ENCODE measurements at places on chromosomes 2 and 18.

GRCh38 chr2:182631299-182631698 lies 84.8 kb upstream of the DNAJC10 start:
- DNase-seq: no peak

DNA sequence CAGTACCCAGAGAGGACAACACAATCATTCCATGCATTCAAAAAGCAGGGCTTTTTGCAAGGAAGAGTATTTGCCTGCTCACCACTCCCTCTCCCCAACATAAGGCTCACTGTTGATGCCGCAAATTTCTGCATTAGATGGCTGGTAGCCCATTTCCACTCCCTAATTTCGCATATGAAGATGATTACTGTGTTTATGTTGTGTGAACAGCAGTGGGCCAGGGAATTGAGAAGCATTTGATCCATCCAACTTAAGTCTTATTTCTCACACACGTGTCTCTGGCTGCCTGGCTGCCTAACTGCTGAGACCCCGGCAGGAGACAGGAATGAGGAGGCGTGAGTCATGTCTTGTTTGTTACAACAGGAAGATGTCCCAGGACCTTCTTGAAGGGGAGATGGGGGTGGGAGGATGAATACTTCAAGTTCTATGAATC lies 294.1 kb downstream of the ALK start:
- DNase-seq: no peak

DNA sequence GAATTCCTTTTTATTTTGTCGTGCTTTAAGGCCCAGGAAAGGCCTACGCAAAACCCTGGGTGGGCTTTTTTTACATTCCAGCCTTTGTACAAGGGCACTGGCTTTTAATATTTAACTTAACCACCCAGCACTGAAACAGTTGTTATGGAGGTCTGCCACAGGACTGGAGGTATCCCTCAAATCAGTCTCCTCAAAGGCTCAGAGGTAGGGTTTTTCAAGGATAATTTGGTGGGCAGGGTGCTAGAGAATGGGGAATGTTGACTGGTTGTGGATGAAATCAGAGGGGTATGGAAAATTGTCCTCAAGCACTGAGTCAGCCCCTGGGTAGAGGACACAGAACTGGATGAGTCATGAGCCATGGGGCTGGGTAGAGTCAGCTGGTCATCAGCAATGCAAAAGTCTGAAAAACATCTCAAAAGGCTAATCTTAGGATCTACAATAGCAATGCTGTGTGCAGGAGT lies 443.1 kb downstream of the THSD7B start:
- DNase-seq: no peak

- DNase-seq: no peak
Measured at GRCh38 chr2:19426941-19427340, 68.5 kb upstream of the OSR1 start.

- DNase-seq: no peak
Measured at GRCh38 chr2:80548469-80548868, 243.9 kb upstream of the LRRTM1 start.

GRCh38 chr2:45390861-45391260 lies 220.2 kb downstream of the SRBD1 start:
- DNase-seq: no peak

DNA sequence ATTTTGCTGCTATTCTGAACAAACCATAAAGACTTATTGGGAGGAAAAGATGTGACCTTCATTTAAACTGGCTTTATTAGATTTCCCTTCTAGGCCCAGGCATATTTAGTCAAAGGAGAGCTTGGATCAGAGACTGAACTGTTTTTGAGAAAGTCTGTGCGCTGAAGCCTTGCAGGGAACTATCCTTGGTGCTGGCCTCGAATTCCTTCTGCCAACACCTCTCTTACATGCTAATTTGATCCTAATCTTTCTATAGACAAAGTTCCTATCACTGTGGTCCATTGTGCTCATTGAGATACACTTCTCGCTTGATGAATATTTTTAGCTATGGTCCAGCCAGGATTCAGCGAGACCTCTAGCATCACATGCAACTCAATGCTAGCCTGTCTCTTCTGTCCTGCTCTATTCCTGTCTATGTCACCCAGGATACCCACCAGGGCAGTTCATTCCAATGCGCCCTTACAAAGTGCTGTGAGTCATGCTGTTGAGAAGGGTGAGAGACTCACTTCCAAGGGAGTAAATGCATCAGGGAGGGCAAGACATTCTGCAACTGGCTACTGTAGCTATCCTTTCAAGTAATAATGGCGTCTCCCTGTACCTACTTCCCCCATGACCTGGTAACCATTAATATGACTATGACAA lies 356.7 kb upstream of the LYPD1 start:
- DNase-seq: no peak

DNA sequence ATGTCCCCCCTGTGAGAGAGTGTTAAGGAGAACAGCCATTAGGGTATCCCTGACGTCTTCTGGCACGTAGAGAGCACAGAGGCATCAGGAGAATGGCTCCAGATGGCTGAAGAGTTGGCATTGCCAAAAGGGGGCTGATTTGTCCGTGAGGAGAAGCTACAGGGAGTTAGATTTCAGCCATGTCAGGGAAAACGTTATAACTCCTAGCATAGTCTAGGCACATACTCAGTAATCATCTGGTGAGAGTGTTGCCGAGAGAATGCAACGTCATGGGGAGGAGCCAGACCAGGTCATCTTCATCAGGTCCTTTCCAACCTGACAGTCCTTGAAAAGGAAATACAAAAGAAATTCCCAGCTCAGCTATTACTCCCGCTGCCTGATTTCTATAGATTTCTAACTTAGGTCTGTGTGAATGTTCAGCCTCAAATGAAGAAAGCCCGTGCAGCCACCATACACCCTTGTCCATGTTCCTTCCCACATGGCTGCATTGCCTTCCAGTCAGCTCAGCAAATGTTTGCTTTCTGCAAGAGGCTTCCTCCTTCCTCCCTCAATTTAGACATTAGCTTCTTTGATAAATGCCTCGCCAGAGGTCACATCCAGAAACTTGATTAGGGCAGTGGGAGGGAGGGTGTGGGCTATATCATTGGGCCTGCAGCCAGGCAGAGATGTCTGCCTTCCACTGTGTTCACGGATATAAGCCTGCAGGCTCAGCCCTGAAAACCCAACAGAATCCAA lies 93.0 kb downstream of the STPG4 start:
- DNase-seq: no peak

- DNase-seq: peak; percentile 77
Measured at GRCh38 chr2:37615804-37616676, 55.4 kb downstream of the CDC42EP3 start.

- no peak for DNase-seq
Measured at GRCh38 chr2:179818546-179818945, 42.9 kb downstream of the ZNF385B start.

DNA sequence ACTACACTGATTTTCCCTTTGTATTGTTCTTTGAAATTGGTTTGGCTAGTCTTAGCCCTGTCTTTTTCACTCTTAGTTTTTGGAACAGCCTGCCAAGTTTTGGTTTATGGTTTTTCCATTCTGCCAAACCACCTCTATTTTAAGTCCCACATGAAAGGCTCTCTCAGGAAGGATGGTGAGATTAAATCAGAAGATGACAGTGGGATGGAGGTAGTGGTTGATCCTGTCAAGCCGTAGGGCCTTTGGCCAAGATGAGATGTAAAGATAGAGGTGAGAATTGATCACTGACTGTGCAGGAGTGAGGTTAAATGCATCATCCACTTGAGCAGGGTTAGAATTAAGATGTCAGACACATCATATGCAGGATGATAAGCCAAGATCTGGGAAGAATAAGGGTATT lies 948.5 kb downstream of the SLC4A3 start:
- peak; percentile 4 for DNase-seq

GRCh38 chr2:99709229-99709628 lies 219.4 kb upstream of the REV1 start:
- DNase-seq: no peak

DNA sequence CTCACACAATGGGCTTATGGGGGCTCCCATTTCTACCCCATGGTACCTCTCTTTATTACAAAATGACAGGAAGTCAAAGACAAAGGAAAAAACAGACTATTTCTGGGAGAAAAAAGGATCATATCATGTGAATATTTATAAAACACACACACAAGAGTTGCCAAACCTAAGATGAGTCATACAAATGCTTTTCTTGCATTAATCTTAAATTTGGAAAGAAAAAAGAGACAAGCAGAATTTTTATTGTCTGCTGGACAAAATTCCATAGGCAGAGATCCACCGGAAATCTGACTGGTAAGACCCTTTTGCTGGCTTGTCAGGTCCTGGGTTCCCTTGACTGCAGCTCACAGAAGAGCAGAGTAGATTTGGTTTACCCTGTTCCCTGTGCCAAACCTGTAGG lies 1732.3 kb upstream of the PIK3C3 start:
- no peak for DNase-seq

DNA sequence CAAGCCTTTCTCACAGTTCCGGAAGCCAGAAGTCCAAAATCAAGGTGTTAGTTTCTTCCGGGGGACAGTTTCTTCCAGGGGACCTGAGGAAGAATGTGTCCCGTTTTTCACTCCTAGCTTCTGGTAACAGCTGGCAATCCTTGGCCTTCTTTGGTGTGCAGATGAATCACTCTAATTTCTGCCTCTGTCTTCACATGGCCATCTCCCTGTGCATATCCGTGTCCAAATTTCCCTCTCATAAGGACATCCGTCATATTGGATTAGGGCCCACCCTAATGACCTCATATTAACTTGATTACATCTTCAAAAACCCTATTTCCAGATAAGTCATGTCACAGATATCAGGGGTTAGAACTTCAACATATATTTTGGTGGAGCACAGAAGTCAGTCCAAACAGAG lies 141.4 kb downstream of the ZEB2 start:
- no peak for DNase-seq

- peak; percentile 0 for DNase-seq
Measured at GRCh38 chr2:78861546-78861945, 164.0 kb upstream of the REG3G start.

DNA sequence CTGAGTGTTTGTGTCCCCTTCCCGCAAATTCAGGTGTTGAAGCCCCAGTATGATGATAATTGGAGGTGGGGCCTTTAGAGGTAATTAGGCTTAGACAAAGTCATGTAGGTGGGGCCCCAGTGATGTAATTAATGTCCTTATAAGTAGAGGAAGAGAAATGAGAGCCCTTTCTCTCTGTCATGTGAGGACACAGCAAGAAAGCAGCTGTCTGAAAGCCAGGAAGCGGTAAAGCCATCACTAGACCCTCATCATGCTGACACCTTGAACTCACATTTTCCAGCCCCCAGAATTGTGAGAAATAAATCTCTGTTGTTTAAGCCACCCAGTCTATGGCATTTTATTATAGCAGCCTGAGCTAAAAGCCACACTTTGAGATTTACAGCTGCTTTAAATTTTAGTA lies 1580.0 kb downstream of the LRP1B start:
- no peak for DNase-seq

- DNase-seq: no peak
Measured at GRCh38 chr18:50424877-50425690, 50.2 kb downstream of the SKA1 start.

GRCh38 chr2:102109016-102109415 lies 33.5 kb upstream of the IL1R1 start:
- DNase-seq: no peak

GRCh38 chr2:145068509-145068908 lies 548.6 kb upstream of the ZEB2 start:
- DNase-seq: no peak

DNA sequence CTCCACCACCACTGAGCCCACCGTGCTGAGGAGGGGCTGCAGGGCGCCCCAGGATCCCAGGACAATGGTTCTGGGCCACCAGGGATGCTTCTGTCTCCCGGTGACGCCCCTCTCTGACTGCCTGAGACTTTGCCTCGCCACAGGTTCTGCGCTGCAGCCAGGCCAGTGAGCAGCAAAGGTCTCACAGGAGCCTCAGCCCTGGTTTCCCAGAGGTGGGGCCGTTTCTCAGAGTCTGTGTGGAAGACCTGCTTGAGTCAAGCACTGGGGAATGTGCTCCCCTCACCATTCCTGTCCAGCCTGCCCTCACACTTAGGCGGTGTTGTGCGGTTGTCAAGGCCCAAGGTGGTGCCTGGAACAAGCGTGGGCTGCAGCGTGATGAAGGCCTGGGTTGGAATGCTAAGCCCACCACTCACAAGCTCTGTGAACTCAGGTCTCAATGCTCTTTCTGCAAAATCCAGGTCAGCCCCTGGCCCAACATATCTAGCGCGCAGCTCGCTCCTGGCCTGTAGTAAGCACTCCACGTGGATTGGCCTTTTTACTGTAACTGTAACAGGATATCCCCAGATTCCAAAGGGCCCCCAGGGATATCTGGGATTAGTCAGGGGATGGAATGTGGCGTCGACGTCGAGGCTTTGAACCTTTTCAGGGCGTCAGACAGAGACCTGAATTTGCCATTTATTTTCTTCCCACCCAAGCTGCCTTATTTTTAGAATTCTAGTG lies 47.6 kb downstream of the PLB1 start:
- no peak for DNase-seq

GRCh38 chr2:240299710-240300068 lies 135.8 kb upstream of the GPC1 start:
- DNase-seq: no peak

GRCh38 chr18:21650311-21650710 lies 38.2 kb downstream of the SNRPD1 start:
- no peak for DNase-seq

GRCh38 chr2:219060821-219061791 lies at the start of gene IHH:
TSS of gene IHH (minus strand) at chr2:219060921. CDS start at chr2:219060467, 454 bp downstream.
- DNase-seq: no peak

- DNase-seq: no peak
Measured at GRCh38 chr2:158270536-158270935, 168.9 kb downstream of the UPP2 start.

DNA sequence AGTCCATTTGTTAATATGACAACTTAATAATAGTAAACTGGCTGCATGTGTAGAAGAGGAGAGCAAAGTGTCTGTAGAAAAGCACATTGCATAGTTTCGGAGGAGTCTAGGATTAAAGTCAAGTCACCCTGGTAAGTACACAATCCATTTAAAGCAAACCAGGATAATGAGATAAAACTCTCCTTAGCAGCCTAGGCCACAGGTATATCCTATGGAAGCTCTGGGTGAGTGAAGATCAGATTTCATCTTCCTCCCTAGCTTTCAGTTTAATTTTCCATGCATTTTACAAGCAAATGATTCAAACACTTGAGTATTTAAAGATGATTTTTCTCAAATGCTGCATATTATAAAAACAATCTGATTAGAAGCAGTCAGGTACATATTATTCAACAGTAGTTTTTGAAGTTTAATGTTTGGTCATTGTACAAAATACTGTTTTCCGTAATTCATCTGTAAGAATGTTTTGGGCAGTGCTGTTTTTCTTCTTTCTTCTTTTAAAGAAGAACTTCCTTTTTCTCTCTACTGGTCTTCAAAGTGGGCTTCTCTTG lies 10.2 kb downstream of the CERS6 start:
- DNase-seq: no peak

Measured in activated CD4-positive, alpha-beta T cell treated with anti-CD3 and anti-CD28 coated beads, Interleukin-10, Interleukin-2, amounts not matched to agents 100 ng/mL and 50 ng/mL, durations not matched to agents 16 hours and 8 hours (primary cell).